ENCODE measurements at places on chromosomes 6 and 20.

DNA sequence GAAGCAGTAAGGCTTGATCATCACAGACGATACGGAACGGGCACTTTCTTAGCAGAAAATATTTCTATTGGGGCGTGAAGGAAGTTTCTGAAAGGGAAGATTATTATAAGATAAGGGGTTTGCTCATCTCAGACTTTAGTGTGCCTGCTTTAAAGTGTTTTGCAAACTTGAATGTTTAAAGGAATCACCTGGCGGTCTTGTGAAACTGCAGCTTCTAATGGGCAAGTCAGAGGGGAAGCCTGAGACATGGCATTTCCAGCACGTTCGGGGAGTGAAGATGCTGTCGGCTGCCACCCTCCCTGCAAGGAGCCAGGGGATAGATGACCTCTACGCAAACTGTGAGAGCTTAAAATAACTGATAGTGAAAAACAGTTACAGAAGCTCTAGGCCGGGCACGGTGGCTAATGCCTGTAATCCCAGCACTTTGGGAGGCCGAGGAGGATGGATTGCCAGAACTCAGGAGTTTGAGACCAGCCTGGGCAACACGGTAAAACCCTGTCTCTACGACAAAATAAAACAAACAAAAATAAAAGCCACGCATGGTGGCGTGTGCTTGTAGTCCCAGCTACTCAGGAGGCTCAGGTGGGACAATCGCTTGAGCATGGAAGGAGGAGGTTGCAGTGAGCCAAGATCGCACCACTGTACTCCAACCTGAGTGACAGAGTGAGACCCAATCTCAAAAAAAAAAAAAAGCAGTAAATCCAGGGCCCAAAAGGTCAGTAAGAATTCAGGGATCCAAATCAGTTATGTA, 2.3 kb upstream of the KIF16B start:
- DNase-seq = no peak

DNA sequence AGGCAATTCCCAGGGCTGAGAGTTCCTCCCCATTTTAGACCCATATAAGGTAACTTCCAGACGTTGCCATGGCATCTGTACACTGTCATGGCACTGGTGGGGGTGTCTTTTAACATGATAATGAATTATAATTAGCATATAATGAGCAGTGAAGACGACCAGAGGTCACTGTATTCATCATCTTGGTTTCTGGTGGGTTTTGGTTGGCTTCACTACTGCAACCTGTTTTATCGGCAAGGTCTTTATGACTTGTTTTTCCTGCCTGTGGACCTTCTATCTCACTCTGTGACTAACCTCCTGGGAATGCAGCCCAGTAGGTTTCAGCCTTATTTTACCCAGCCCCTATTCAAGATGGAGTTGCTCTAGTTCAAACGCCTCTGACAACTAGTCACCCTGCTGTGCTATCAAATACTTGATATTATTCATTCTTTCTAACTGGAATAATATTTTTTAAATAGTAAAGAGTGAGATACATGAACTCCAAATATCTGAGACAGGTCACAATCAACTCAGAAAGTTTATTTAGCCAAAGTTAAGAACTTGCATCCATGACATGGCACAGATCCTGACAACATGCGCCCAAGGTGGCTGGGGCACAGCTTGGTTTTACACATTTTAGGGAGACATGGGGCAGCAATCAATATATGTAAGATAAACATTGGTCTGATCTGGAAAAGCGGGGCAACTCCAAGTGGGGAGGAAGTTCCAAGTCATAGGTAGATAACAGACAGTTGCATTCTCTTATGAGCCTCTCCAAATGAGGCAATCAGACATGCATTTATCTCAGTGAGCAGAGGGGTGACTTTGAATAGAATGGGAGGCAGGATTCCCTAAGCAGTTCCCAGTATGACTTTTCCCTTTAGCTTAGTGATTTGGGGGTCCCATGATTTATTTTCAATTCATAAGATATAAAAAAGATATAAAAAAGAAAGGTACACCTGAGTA, 1.2 kb upstream of the UFL1 start:
- DNase-seq = no peak

DNA sequence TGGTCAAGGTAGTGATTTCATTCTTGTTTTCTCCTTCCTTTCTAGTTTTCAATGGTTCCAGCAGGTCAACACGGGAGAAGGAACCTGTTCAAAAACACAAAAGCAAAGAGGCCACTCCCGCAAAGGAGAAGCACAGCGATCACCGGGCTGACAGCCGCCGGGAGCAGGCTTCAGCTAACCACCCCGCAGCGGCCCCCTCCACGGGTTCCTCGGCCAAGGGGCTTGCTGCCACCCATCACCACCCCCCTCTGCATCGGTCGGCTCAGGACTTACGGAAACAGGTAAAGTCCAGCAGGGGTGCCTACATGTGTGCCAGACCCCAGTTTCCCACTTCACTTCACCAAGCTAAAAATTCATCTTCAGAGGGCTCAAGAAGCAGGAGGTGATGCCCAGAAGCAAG, 175.6 kb downstream of the DTNBP1 start:
- no peak for DNase-seq

- no peak for DNase-seq
Observed at GRCh38 chr20:7608250-7608649, 332.0 kb downstream of the HAO1 start.

GRCh38 chr20:20549704-20550103, 162.7 kb downstream of the RALGAPA2 start:
- no peak for DNase-seq

DNA sequence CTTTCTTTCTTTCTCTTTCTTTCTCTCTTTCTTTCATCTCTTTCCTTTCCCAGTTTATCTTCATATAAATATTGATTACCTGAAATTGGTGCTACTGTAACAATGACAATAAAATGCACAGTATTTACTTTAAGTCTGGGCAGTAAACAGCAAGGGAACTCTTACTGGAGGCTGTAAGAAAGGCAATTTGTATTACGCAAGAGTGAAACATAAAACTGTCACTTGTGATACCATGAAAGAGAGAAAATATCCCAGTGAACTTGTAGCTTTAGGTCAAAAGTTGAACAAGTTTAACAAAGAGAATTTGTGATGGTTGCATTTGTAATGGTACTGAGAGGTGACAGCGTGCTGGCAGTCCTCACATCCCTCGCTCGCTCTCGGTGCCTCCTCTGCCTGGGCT, 80.0 kb downstream of the EYS start:
- no peak for DNase-seq

DNA sequence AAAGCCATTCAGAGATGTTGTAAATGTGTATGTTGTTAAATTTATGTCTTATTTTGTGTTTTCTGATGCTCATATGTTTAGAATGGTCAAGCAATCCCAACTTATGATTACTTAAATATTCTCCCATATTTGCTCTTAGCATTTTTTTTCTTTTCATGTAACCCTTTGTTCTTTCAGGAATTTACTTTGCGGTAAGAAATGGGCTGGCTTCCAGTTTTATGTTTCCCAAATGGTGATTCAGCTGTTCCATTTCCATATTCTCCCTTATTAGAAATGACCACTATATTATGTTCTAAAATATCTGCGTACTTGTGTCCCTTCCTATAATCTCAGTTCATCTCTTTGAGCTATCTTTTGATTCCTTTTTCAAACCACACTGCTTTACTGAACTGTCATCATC, 113.7 kb downstream of the CDH26 start:
- no peak for DNase-seq

DNA sequence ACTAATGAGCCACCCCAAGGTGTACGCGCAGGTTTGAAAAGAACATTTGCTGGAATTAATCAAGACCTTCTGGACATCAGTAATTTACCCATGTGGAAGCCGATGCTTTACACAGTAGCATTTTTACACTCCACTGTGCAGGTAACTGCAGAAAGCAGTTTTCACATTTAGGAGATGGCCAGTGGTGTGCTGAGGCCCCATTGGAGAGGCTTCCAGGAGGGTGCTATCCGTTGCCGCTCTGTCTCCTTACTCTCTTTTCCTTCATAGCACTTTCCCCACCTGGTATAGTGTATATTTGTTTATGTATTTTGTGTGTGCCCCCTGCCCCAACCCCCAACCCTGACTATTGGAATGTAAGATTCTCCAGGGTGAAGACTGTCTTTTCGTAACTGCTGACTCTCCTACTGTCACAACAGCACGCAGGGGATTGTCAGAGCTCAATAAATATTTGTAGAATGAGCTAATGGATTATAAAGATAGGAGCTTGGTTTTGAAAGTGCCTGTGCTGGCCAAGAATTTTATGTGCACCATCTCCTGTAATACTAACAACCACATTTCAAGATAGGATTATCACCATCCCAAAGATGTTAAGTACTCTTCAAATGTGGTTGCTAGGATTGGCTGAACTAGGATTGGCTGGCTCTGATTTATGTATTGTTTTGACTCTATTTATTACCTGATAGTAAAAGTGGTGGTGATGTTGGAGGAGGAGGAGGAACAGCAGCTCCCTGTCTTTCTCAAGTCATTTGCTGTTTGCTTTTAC, 74.0 kb upstream of the GLP1R start:
- no peak for DNase-seq

DNA sequence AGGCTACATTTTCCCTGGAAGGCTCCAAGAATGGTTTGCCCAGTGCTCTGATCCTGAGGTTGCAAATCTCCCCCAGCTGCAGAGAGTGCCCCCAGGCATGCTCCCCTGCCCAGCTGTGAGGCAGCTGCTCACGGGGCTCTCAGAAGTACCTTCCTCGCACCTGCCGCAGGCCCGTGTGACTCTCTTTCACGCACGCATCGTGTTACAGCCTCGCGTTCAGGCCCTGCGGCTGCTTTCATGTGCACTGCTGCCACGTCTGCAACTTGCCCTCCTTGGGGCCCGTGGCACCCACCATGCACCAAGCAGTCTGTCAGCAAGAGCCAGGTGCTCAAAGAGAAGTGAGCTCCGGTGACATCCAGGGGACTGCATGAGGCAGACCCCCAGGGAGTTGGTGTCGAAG, 28.6 kb upstream of the SPO11 start:
- no peak for DNase-seq

DNA sequence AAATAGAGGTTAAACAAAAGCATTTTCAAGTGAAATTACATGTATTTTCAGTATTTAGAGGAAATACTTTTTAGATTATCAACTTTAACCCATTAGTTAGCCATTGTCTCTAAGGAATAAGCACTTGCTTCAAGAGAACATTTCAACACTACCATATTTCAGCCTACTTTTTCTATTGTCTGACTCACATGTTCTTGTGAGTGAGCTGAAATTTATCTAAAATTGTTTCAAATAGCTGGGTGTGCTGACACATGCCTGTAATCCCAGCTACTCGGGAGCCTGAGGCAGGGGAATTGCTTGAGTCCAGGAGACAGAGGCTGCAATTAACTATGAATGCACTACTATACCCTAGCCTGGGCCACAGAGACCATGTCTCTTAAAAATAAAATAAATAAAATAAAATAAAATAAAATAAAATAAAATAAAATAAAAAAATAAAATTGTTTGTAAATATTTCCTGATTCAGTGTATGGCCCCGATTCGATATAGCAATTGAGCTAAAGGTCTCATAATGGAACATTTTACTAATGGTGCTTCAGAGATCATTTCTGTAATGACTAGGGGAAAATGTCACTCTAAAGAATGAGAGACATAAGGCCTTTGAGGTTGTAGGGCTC, 324.6 kb upstream of the PLCB4 start:
- DNase-seq = no peak

GRCh38 chr6:148611213-148611612, 135.6 kb upstream of the UST start:
- DNase-seq = no peak

DNA sequence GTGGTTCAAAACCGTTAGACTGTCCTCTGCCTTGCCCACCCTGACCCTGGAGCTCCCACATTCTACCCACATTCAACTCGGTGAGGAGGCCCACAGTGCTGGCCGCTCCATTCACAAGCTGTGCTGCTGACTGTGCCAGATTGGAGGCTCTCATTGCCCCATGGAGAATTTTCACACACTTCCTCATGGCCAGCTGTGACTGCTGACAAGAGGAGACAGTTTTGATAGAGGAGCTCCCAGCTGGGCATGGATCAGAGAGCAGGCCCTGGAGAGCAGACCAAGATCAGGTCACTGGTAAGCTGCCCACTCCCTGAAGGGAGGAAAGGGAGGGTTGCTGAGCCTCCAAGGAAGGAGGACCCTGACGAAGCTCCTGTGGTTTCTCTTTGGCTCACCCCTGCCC, 246.1 kb upstream of the RIN2 start:
- DNase-seq = no peak

DNA sequence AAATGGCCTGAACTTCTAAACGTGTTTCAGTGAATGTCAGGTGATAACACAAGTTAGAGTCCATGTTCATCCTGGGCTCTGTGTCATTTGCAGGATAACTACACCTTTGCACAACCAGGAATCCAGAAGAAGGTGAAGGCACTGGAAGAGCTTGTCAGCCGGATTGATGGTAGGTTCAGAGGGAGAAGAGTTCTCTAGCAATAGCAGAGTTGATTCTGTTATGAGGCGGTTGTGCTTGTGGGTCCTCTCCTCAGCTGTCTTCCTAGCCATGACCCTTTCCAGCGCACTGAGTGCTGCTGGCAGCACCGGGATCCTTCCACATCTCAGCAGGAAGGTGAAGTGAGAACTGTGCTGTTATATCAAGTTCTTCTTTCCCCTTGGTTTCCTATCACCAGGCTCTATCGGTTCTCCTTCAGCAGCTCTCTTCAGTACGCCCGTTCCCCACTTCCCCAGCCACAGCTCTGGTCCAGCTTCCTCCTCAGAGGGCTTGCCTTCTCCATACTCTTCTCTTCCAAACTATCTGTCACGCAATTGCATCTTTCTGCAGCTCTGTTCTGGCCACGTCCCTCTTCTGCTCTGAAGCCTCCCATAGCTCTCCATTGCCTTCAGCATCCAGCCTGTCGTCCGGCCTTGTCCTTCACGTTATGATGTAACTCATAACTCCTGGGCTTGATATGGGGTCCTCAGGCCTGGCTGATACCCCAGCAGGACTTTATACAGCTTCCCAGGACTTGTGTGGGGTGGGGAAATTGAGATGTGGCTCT, 39.9 kb upstream of the RNF8 start:
- DNase-seq = no peak

DNA sequence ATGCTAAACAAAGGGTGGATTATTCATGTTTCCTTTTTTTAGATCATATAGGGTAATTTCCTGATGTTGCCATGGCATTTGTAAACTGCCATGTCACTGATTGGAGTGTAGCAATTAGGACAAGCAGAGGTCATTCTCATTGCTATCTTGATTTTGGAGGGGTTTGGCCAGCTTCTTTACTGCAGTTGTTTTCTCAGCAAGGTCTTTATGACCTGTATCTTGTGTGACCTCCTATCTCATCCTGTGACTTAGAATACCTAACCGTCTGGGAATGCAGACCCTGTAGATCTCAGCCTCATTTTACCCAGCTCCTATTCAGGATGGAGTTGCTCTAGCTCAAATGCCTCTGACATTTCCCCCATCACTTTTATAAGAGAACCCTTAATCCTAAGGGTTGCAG, 53.6 kb downstream of the CDS2 start:
- no peak for DNase-seq

DNA sequence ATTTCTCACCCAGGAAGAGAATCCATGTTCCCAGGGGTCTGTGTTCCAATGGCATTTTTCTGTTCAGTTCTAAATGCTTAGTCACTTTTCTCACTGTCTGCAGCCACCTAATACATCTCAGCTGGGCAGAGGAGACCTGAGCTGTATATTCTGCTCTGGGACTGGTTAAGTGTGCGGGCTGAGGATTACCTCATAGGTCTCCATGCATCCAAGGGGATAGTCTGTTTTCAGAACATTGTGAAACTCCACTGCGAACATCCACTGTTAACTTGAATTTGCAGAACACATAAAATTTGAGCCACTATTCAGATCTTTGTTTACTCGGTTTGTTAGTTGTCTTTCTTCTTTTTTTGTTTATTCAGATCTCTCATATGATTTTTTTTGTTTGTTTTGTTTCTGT, 947.1 kb downstream of the TFAP2A start:
- no peak for DNase-seq

- DNase-seq = no peak
Observed at GRCh38 chr6:136438441-136438840, 111.8 kb downstream of the MAP7 start.

GRCh38 chr6:40723967-40724366, 136.8 kb upstream of the LRFN2 start:
- DNase-seq = no peak

All from NCI-H526 treated with DMSO at 0.1 percent for 48 hours (cell line).